ENCODE measurements at places on chromosomes 16 and 17.

- no peak for DNase-seq
These were observed 3.3 kb upstream of the TNFRSF13B start for GRCh38 chr17:16975277-16975651.

GRCh38 chr17:40672654-40673053 is 7.7 kb upstream of the KRT222 start:
- no peak for DNase-seq

DNA sequence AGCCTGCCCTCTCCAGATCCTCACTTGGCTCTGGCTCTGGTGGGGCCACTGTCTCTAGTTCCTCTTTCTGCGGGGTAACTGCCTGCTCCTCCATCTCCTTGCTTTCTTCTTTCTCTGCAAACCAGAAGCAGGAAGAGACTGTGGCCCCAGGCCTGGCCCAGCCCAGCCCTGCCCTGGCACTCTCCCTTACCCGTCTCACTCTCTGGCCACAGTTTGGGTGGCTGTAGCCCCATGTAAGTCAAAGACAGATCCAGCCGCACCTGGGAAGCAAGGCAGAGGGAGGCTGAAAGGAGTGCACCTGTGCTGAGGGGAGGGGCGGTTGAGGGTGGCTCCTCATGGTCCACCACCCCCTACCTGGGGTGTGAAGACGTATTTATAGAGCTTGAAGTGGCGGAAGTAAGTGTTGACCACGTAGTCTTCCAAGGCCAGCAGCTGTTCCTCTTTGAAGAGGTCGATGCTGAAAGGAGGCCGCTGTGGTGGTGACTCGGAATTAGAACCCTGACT is 2.8 kb downstream of the CFAP119 start:
- no peak for DNase-seq

DNA sequence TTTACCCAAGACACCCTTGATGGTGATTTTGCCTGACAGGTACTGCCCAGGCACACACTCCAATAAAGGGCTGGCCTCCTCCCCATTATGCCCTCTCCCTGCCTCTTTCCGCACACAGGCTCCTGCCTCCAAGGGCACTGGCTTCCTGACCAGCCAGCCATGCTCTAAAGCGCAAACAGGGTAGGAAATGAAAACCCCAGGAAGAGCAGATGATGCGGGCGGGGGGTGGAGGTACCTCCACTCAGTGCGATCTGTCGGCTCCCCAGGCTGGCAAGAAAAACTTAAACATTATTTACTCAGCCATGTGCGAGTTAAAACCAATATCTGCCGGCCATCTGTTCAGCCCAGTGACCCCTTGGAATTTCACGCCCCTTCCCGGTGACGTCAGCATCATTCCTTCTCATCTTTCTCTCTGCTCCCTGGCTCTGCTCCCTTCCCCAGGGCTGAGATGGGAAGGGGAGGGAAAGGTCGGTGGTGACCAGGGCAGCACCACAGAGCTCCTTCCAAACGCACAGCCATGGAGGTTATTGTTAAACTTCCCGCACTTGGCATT is 262.5 kb downstream of the CBLN1 start:
- DNase-seq, result no peak

DNA sequence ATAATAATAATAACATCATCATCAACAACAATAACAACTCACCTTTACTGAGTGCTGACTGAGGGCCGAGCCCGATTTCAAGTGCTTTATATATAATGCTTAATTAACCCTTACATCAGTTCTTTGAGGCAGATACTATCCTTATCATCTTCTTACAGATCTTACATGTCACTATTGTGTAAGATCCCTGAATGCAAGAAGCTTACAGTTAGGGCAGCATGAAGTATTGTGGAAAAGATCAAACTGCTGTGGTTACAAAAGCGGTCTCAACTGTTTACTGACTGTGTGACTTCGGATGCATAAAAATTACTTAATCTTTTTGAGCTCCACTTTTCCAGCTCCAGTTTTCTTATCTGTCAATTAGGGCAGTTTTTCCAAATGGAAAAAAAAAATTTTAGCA is 3.3 kb downstream of the VAT1 start:
- DNase-seq, result no peak

- no peak for DNase-seq
These were observed 833.4 kb upstream of the GOT2 start for GRCh38 chr16:59567496-59567895.

- DNase-seq, result no peak
These were observed 139.9 kb upstream of the CACNG3 start for GRCh38 chr16:24116046-24116776.

Data from CD8-positive, alpha-beta memory T cell (primary cell).